ENCODE measurements at places on chromosomes 5 and 9. TPM values are rescaled to one million over a fixed set of nuclear protein-coding genes. Genes with fewer than 3 reads are reported as not detected.

Gene CDX1
- 0.49 TPM for total RNA-seq

Gene SLC25A2
- total RNA-seq, result 1.4 TPM

- DNase-seq, result no peak
Measured at GRCh38 chr9:110748251-110748893, 79.8 kb downstream of the MUSK start.

Gene TERT
- not detected for total RNA-seq

GRCh38 chr9:127014216-127014909 is 99.8 kb downstream of the RALGPS1 start:
- peak; percentile 95 for DNase-seq

DNA sequence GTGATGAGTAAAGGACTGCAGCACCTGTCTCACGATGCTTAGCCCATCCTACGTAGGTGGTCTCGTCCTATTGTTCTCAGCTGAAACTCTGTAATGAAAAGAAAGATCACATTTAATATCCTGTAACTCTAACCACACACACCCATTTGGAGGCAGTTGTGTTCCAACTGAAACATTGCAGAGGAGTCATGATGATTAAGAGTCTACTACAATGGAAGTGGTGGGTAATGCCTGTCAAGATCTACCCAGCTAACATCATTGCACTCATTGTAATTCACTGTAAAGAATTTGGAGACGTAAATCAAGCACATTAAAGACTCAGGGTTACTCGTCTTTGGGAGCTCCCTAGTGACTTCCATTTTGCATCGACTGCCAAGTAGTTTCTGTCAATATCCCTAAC is 106.0 kb upstream of the PTPN3 start:
- no peak for DNase-seq

Gene IFNB1
- not detected for total RNA-seq

GRCh38 chr9:98234245-98234825 is 21.1 kb downstream of the TBC1D2 start:
- DNase-seq, result no peak

All from skin of body (tissue), 3 donors.